Upper lobe of right lung (tissue), 1 donor: ENCODE measurements at places on chromosomes 1 and 21. TPM values are rescaled to one million over a fixed set of nuclear protein-coding genes. Genes with fewer than 3 reads are reported as not detected.

DNA sequence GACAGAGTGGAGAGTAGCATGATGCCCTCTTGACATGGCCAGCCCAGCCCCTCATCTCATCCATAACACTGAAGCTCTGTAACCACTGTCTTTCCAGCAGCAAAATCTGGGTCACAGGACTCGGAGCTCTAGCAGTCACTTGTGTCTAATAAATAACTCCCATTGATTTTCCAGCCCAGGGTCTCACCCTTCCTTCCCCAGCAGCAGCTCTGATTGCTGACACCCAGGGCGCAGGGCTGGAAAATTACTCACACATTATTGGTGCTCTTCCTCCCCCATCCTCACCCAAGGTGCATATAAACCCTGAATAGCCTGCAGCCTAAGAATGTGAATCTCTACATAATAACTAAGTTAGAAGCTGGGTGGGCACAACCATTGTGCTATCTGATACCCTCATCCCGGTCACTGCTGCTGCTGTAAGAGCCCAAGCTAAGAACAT is 21.1 kb upstream of the OR10J5 start:
- no peak for DNase-seq

- peak; percentile 97 for DNase-seq
Observed at GRCh38 chr1:185317034-185317885, at the start of gene IVNS1ABP. Gene IVNS1ABP (minus strand): TSS chr1:185317243. CDS start chr1:185309493, 7,750 bp downstream.

DNA sequence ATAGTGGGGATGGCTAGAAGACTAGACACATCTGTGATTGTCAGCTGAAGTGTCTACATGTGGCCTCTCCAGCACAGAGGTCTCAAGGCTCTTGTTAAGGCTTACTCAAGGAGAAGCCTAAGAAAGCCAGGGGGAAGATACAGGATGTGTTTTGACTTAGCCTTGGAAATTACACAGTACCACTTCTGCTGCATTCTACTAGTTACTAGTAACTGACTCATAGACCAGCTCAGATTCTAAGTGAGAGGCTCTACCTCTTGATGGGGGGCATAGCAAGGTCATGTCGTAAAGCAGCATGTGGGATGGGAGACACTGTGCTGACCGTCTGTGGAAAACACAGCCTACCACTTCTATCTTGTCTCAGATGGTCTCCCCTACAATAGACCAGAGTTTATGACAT is 99.5 kb downstream of the UBE2U start:
- DNase-seq: no peak

- DNase-seq: no peak
Observed at GRCh38 chr1:104760017-104760416, 1010.3 kb downstream of the AMY1C start.

Gene SELL
- total RNA-seq: 12.1 TPM

Gene LAX1
- 3.0 TPM for total RNA-seq

DNA sequence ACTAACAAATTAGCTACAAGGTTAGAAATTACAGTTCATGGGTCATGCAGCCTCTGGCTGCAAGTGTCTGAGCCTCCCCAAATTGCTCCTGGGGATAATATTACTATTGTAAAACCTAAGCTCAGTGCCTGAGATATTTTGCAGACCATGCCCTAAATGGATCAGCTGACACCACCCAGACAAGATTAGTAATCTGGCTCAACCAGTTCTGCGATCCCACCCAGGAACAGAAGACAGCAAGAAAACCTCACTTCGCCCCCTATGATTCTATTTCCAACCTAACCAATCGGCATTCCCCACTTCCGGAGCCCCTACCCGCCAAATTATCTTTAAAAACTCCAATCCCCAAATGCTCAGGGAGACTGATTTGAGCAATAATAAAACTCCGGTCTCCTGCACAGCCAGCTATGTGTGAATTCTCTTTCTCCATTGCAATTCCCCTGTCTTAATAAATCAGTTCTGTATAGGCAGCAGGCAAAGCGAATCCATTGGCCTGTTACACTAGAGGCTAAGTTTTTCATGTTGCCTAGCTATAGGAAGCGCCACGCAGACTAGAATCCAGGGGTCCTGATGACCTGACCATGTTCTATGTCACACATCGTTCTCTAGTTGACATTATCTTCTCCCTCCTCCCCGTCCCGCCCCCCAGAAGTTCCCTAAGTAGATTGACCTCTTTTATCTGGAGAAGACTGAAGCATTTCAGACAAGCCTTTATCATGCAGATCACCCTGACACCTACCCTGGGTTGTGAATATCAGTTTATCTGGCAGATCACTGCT is 22.4 kb upstream of the ZFYVE9 start:
- no peak for DNase-seq

DNA sequence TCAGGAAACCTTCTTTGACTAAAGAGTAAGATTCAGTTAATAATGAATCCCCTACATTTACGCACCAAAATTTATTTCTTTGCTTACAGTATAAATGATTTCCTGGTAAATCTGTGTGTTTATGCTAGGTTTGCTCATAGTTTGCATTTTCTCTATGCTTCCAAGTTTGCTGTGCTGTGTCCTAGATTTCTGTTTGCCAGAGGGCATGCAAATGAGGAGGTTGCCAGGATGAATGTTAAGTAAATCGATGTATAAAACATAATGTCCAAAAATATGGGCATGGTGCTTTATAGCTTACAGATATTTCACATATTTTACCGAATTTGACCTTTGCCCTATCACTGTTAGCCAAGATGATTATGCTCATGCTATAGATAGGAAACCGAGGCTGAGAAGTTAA is 63.8 kb downstream of the TBX19 start:
- DNase-seq: no peak

Gene BATF3
- total RNA-seq: 10.0 TPM

Gene CYP4A11
- total RNA-seq: not detected
